ENCODE measurements at places on chromosomes 5 and 9. TPM values are rescaled to one million over a fixed set of nuclear protein-coding genes. Genes with fewer than 3 reads are reported as not detected.

DNA sequence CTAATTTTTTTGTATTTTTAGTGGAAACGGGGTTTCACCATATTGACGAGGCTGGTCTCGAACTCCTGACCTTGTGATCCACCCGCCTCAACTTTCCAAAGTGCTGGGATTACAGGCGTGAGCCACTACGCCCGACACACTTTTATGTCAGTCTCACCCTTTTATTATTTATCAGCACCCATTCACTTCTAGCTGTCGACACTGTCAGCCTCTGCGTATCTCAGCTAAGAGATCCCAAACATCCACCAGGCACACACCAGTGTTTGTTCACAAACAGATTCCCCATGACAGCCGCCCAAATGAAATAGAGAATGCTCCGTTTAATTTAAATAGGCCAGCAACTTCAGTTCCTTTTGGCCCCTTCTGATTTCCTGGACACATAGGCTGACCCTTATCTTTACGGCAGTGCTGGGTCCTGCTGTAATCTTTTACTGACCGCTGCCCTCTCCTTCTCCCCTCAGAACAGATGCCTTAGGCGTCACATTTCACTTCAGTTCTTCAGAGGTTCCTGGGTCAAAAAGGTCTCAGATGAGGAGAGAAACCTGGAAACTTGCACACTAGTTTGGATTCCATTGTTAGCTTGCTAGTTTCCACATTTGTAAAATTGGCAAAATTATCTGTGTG is 43.1 kb upstream of the CKMT2 start:
- H3K4me1 ChIP-seq = no peaks in the 10 kb centered on the region
- H3K27ac ChIP-seq = no peak overlapping the region

DNA sequence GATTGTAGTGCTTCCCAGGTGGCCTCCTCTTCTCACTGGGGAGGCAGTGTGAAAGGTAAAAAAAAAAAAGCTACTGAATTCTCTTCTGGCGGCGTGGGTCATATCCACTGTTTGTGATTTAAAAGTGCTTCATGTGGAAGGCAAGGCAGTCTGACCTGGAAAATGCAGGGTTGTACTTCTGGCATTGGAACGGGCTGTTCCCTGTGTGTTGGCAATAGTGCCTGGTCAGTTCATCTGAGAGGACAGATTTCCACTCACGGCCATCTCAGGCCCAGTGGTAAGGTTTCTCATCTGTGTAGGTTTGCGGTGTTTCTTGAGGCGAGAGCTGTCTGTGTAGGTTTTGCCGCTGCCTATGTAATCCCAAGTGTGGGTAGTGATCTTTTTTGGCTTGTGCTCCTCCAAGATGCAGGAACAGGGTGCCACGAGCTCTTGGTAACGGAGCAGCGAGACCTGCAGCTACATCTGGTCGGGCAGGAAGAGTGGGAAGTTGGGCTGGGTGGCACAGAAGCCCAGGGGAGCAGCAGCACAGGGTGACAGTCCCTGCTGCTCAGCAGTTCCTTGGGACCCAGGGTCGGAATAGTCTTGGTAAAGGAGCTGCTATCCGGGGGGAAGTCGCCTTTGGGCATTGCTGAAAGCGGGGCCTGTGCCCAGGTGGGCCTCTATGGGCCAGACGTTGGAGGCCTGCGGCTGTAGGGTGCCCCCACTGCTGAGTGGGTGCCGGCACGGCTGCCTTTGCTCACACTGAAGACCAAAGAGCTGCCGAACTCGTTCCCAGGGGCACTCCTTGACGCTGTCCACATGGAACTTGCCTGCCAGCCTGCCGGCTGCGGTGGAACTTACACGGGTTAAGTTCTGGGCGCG is 11.2 kb downstream of the RCL1 start:
- no peak overlapping the region for H3K27ac ChIP-seq
- no peak overlapping the region for H3K4me3 ChIP-seq
- peak; percentile 63 for DNase-seq

DNA sequence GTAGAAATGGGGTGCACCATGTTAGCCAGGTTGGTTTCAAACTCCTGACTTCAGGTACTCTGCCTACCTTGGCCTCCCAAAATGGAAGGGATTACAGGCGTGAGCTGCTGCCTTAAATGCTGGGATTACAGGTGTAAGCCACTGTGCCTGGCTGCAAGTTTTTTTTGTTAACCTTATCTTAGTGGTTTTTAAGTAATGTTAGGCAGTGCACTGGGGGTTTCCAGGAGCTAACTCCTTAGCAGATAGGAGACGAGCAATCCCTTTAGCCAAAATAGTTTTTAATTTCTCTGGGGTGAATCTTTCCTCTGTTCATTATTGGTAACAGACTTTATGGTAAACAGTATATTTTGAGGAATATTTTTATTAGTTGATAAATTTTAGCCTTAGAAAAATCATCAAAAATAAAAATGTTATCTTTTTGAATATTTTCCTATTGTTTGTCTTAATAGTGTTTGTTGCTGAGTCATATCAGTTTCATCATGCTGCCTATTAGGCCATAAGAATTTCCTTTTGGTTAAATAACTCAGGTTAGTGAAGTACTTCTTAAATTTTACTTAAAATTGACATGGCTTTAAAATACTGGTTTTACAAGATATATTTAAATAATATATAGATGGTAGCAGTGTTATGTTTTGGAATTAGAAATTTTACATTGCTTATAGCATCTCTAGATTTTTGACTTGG is 37.9 kb downstream of the LMNB1 start:
- no peak for DNase-seq
- H3K4me1 ChIP-seq = no peaks in the 10 kb centered on the region
- H3K4me3 ChIP-seq = no peak overlapping the region
- H3K36me3 ChIP-seq = no peaks in the 10 kb centered on the region

- no peak overlapping the region for H3K27ac ChIP-seq
- H3K4me1 ChIP-seq = no peaks in the 10 kb centered on the region
- H3K36me3 ChIP-seq = no peaks in the 10 kb centered on the region
- no peak for DNase-seq
- H3K4me3 ChIP-seq = no peak overlapping the region
- no peaks in the 10 kb centered on the region for H3K27me3 ChIP-seq
These were observed 6.9 kb downstream of the KCTD16 start for GRCh38 chr5:144177548-144177947.

The PCDHB10 gene
- 0.30 TPM for polyA plus RNA-seq

All from pancreas (tissue), 10 donors.